ENCODE measurements at places on chromosomes 2 and 18. TPM values are rescaled to one million over a fixed set of nuclear protein-coding genes. Genes with fewer than 3 reads are reported as not detected.

The CYS1 gene
- 14.0 TPM for polyA plus RNA-seq

The MARS2 gene
- 3.9 TPM for polyA plus RNA-seq

The GATA6 gene
- polyA plus RNA-seq = 1.3 TPM

DNA sequence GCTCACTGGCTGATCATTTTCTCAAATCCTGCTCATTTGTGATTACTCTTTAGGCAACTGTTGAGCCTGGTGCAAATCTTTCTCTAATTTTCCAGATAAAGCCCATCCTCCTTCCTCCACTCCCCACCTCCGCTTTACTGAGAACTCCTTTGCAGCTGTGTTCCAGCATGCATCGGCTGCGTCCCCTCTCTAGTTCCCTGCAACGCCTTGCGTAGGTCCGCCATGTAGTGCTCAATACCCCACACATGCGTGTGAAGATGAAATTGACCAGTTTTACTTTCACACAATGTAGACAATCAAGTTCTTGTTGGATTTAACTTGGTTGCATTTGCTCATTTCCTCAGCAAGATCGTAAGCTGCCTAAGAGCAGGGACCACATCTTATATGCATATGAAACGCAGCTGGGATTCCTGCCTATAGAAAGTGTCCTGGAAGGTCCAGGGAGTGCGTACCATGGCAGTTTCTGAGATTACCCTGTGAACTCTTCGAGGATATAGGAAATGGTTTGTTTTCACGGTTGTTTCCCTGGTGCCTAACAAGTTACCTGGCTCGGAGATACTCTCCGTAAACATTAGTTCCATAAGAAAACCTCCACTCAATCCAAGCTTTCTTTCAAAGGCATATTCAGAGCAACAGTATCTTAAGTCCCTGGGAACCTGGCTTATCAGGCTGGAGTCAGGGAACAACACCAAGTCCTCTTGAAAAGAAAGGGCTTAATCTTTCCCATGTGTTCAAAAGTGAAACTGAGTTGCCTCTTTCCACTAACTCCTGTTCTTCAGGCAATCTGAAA, 766.4 kb upstream of the ID2 start:
- peak; percentile 40 for DNase-seq

- no peak for DNase-seq
These were observed 178.2 kb downstream of the ANAPC1 start for GRCh38 chr2:111705711-111706336.

DNA sequence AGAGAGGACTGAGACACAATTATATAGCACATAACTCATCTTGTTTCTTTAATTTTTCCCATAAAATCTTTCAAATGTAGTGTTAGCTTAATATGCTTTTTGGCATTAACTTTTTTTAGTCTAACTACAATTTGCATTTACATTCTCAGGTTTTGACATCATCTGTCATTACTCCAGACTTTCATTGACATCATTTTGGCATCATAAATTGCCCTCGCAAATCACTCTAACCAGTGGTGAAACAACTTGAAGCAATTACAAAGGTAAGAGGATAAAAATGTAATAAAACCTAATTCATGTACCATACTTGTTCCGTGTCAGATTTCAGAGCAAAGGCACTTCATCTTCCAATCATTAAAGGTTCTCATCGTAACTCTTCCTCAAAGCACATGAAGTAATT, 41.4 kb downstream of the RFX8 start:
- no peak for DNase-seq
